NCI-H510A treated with DMSO at 0.1 percent for 48 hours (cell line): ENCODE measurements at places on chromosomes 2 and 18.

GRCh38 chr18:77249569-77250500 is at the start of gene GALR1:
TSS of gene GALR1 (plus strand) at chr18:77249848. CDS start at chr18:77250549, 701 bp downstream.
- peak; percentile 51 for DNase-seq

DNA sequence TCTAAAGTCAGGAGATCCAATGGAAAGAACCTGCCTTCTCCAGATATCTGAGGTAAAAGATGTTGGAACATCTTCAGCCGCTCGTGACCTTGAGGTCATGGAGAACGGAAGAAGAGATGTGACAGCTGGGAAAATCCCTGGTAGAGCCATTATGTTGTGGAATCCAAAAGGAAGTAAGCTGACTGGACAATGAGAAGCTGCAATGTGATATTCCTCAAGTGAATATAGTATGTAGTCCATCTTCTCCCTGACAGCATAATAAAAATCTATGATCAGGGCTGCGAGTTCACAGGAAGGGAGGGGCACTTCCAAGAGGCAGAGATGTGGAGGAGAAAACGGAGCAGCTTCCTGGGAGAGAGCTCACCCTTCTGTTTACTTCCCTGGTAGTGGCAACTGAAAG is 201.0 kb upstream of the SP5 start:
- DNase-seq = no peak

- DNase-seq = no peak
These were observed 216.3 kb downstream of the MYT1L start for GRCh38 chr2:2114707-2115245.

DNA sequence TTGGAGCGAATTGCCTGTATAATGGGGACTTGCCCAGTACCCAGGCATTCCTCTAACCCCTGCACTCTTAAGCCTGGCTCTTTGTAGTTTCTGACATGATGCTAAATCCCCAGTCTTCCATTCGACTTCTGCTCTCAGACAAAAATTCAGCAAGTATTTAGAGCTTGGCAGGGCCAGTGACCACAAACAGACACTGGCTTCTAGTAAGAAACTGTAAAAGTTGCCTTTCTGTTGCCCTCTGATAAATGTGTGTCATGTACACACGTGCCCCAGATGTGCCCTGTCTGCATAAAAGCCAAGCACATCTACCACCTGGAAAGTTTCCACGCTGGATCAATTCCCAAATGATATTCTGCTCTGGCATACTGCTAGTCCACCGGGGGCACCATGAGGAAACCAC is 18.0 kb downstream of the PAX3 start:
- DNase-seq = no peak

DNA sequence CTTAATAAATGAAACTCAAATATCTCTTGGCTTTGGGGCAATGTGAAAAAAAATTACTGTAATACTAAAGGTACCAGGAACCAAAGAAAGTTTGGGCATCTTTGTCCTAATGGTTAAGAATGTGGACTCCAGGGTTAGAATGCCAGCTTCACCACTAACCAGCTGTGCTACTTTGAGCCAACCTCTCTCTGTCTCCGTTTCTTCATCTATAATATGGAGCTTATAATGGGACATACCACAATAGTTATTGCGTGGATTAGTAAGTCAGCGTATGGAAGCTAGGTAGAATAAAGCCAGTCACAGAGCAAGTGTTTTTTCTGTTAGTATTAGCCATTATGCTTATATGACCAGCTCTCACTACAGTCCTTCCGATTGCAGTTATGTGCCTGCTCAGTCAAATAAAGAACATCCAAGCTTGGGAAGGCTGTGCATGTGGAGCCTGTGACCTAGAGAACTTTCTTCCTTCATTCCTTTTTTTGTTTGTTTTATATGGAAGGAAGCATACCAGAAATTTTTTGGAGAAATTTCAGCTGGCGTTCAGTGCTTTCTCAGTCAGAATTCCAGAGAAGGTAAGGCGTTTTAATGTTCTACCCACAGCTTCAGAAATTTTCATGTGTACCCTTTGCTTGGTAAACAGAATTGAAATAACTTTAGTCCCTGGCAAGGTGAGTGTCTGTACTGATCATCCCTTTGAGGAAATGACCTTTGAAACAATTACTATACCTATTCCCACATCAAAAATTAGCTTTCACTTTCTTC is 114.0 kb upstream of the RND3 start:
- no peak for DNase-seq

DNA sequence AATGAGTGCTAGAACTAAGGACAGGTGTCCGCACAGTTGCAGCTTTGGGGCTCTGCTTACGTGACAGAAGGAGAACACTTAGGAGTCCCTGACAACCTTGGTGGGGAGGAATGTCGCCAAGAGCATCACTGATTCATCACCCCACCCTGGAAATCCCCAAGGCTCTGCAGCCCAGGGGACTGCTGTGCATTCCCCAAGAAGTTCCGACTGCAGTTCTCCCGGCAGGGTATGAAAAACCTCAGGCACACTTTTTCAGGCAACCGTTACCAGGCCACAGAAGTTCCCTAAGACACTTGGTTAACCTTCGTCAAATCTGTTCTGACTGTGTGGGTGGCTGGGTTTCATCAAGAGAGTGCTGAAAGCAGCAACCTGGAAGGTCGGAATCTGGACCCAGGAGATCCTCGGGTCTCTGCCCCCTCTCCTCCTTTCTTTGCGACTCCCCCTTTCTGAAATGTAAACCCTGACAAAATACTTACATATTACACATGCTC is 192.1 kb upstream of the CXCR4 start:
- DNase-seq = no peak

GRCh38 chr2:234702731-234703225 is 205.9 kb upstream of the ARL4C start:
- DNase-seq = no peak

DNA sequence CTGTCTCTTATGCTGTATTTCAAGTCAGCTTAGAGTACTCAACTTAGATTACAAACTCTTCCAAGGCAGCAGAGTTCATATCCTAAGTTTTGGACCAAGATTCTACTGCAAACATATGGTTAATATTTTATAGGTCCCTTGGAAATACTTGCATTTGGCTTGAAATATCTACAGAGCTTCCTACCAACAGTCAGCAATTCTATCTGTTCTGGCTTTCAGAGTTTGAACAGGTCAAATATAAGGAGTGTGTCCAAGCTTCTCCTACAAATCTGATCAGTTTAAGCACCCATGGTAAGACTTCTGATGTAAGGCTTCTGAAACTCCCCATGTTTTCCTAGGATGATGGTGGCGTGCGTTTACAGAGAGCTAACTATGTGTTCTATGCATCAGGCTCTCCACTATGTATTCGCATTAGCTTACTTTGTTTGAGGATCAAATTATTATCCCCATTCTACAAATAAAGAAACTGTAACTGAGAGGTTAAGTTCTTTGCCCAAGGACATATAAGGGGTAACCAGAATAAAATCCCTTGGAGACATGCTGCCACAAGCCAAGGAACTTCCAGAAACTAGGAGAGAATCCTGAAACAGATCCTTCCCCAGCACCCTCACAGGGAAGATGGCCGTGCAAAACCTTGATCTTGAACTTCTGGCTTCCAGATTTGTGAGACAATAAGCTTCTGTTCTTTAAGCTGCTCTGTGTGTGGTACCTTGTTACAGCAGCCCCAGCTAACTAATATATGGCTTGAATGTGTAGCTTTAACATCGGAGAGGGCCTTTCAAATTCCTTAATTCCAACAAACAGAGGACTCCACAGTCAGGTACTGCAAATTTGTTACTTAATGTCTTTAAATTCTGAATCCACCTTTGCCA is 55.1 kb downstream of the ATP8B1 start:
- DNase-seq = peak; percentile 71

DNA sequence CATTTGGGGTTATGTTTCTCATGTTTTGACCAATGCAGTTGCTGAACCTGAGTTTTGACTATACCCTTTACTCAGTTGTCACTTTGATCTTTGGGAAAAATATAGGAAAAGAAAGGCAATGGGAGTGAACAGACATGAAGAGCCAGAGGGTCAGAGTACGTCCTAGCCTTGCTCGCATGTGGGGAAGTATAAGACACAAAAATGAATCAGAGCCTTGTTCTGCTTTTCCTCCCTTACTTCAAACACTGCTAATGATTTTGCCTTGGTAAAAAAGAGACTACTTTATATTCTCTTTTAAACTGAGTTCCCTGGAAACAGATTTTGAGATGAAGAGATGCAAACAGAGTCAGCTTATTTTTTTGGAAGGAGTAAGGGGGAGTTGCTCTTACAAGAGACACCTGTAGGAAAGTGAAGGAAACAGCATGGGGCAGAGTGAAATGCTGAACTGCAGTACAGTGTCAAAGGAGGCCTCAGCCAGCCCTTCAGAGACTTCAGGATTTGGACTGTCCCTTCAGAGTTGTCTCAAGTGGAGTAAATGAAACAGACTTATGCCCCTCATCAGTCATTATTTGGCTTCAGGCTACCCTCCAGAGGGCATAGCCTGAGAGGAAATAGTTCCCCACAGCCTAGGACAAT is 11.1 kb upstream of the FAP start:
- no peak for DNase-seq

DNA sequence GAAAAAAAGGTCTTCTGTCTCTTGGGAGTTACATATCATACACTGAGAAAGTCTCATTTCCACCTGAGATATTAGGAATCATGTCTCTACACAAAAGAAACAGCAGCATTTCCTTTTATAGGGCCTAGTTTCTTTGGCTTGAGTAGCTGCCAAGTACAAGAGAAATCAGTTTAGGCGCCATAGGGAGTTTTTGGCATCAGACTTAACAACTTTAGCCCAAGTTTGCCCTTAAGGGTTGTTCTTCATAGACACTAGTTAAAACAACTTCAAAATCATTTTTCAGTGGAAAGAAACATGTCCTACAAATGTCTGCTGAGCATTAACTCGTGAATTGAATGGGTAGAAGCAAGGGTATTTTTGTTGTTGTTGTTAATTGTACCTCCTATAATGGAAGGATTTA is 587.0 kb upstream of the DSEL start:
- no peak for DNase-seq

- DNase-seq = no peak
These were observed 35.6 kb downstream of the UBR3 start for GRCh38 chr2:169862816-169863215.

- DNase-seq = no peak
These were observed 34.4 kb upstream of the DSG3 start for GRCh38 chr18:31413137-31413536.

DNA sequence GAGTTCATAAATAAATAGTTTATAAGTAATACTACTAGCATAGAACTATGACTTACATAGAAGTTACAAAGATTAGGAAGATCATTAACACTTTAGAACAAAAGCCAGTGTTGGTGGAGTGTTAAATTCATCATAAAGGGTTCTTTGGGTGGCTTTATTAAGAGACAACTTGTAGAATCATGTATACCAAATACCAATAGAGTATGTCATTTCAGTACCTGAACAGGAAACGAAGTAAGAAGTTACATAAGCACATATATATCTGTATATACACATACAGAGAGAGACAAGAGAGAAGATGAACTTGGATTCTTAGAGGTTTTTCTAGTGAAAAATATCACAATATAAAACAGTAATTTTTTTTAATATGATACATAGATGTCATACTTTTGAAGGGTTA is 82.5 kb upstream of the OTX1 start:
- DNase-seq = no peak

- DNase-seq = peak; percentile 12
These were observed 809 bp downstream of the DBI start for GRCh38 chr2:119367472-119368099.

GRCh38 chr2:126858991-126859390 is 39.7 kb upstream of the TEX51 start:
- DNase-seq = no peak

- DNase-seq = no peak
These were observed 948.8 kb upstream of the FAM98A start for GRCh38 chr2:34547900-34548299.

- peak; percentile 24 for DNase-seq
These were observed at the start of gene ACADL for GRCh38 chr2:210224941-210225672. TSS of gene ACADL (minus strand) at chr2:210225447. CDS start at chr2:210225263, 184 bp downstream.

DNA sequence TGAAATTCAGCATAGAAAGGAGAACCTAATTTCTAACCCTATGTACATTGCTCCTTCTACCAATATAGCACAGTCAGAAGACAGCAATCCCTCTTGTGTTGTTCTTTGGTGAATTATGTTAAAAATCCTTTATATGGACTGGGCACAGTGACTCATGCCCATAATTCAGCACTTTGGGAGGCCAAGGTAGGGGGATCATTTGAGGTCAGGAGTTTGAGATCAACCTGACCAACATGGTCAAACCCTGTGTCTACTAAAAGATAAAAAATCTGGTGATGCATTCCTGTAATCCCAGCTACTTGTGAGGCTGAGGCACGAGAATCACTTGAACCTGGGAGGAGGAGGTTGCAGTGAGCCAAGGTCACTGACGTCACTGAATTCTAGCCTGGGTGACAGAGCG is 195.6 kb downstream of the TMX3 start:
- no peak for DNase-seq

- DNase-seq = no peak
These were observed 16.9 kb downstream of the LGALSL start for GRCh38 chr2:64470766-64471295.

DNA sequence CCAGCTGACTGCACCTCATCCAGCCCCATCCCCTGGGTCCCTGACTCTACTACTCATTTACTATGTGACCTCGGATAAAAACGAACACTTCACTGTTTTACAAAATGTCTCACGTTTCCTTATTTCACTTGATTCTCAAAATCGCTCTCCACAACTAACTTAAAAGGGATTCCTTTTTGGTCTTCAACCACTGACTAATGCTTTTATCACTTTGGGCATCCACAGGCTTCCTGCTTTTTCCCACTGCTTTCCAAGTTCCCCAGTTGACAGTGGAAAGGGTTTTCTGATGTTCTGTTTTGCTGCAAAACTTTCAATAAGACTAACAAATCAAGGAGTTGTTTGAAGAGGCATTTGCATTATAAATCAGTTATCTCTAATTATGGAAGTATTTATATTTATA is 24.1 kb downstream of the EIF2AK3 start:
- no peak for DNase-seq

GRCh38 chr18:62245177-62245576 is 58.1 kb downstream of the RELCH start:
- DNase-seq = no peak

DNA sequence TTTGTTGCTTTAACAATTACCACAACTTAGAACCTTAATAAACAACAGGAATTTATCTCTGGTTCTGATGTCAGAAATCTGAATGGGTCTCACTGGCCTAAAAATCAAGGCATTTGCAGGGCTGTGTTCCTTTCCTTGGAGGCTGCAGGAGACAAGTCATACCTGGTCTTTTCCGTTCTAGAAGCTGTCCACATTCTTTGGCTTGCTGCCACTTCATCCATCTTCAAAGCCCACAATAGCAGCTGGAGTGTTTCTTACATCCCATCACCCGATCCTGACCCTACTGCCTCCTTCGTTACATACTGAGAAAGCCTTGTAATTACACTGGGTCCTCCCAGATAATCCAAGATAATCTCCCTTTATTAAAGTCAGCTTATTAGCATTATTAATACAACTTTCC is 18.1 kb downstream of the NETO1 start:
- no peak for DNase-seq

- DNase-seq = peak; percentile 83
These were observed 122.6 kb upstream of the UGP2 start for GRCh38 chr2:63719052-63719451.
